Hematopoietic multipotent progenitor cell (in vitro differentiated cells): ENCODE measurements at places on chromosomes 5 and 9. TPM values are rescaled to one million over a fixed set of nuclear protein-coding genes. Genes with fewer than 3 reads are reported as not detected.

Gene C9orf152
- 0.27 TPM for total RNA-seq

Gene PCDHAC2
- total RNA-seq = under 0.01 TPM

Gene PCDHA9
- under 0.01 TPM for total RNA-seq

Gene ANKRD18A
- not detected for total RNA-seq

Gene ANKRD31
- under 0.01 TPM for total RNA-seq

Gene NCS1
- 0.27 TPM for total RNA-seq

Gene MARCOL
- total RNA-seq = not detected

Gene ENHO
- not detected for total RNA-seq

Gene RGMB
- under 0.01 TPM for total RNA-seq

Gene GKAP1
- 1.9 TPM for total RNA-seq

Gene SNX24
- 0.54 TPM for total RNA-seq

Gene SPATA31D1
- total RNA-seq = not detected

Gene MZB1
- 90.8 TPM for total RNA-seq

Gene ODF2
- 29.4 TPM for total RNA-seq

Gene NTRK2
- total RNA-seq = under 0.01 TPM

Gene CCL21
- total RNA-seq = not detected

GRCh38 chr9:26727471-26727870, 165.1 kb downstream of the CAAP1 start:
- no peak for DNase-seq

DNA sequence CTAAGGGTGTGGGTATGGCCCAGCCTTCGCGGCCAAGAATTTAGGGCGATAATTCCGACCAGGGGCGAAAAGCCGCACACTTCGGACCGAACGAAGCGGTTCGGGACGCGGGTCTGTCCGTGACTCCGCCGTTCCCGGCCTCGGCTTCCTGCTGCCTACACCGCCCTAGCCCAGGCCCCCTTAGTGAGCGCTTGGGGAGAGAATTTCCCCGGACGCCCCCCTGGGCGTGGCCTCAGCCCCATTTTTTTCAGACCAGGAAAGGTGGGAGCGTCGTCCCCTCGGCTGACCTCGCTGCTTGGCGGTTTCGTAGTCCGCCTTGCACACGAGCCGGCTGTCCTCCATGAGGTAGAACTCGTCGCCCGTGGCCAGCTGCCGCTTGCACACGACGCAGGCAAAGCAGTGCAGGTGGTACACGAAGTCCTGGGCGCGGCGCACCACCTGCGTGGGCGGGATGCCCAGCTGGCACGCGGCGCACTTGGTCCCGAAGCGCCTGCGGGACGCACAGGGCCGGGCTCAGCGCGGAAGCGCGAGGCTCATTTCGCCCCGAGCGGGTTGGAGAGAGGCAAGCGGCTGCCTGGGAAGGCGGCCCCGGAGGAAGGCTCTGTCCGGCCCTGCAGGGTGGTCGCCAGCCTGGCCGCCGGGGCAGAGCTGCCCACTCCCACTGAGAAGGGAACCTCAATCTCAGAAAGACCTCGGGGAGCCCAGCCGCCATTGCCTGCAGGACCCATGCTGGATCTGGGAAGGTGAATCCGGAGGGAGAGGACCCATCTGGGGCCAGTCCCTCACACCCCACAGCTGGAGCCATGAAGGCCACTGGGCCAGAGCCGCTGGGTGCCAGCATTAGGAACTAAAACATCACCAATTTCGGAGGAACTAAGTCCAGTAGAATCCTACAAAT, 5.3 kb downstream of the LHX3 start:
- no peak for DNase-seq

GRCh38 chr5:176360894-176361436, 599 bp downstream of the KIAA1191 start:
- DNase-seq = no peak

DNA sequence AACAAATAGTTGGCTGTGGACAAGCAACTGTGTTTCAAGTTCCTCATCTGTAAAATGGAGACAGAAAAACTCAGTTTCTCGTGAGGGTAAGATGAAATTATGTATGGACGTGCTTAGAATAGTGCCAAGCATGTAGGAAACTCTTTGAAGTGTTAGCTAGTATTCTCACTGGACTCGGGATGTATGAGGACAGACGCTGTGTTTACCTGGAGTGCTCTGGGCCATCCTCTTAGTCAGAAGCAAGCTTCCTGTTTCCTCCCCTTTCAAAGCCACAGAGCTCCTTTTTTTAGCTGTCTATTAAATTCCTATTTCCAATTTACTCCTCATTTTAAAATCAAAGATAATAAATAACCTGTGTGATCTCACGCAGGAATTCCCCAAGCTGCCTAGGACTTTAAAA, 23.8 kb upstream of the IQGAP2 start:
- DNase-seq = no peak

- DNase-seq = no peak
Observed at GRCh38 chr5:61051267-61051666, 106.3 kb downstream of the NDUFAF2 start.

- no peak for DNase-seq
Observed at GRCh38 chr5:167964529-167964928, 326.9 kb upstream of the WWC1 start.

- no peak for DNase-seq
Observed at GRCh38 chr9:135939351-135940265, 21.6 kb downstream of the UBAC1 start.

GRCh38 chr5:32020946-32021345, 153.2 kb downstream of the GOLPH3 start:
- no peak for DNase-seq

GRCh38 chr9:98159301-98159700, 33.1 kb downstream of the CORO2A start:
- DNase-seq = no peak

- peak; percentile 62 for DNase-seq
Observed at GRCh38 chr5:76958991-76959767, 6.3 kb downstream of the CRHBP start.

DNA sequence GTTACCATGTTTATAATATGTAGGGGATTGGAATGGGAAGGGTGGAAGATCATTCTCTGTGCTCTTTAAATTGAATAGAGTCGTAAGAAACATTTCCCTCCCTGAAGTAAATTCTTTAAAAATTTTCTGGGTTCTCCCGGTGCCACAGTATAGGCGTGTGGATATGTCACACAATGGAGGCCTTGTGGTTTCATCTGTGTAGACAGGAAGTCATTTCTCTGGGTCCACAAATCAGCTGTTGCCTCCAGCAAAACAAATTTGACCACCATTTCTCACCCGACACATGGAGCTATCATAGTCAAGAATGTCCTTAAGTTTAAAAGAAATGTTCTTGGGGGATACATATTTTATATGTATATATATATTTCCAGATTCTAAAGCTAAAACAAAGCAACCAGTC, 17.4 kb downstream of the CEP78 start:
- DNase-seq = no peak

- no peak for DNase-seq
Observed at GRCh38 chr9:98236901-98237487, 18.5 kb downstream of the TBC1D2 start.

- no peak for DNase-seq
Observed at GRCh38 chr9:113995401-113995800, 82.7 kb downstream of the AMBP start.

- no peak for DNase-seq
Observed at GRCh38 chr5:38259062-38259808, 876 bp downstream of the EGFLAM start.

- DNase-seq = no peak
Observed at GRCh38 chr9:132647355-132647754, 22.4 kb downstream of the DDX31 start.

- no peak for DNase-seq
Observed at GRCh38 chr5:157745041-157745456, 1.5 kb downstream of the LSM11 start.

GRCh38 chr5:115455301-115455707, 89.3 kb downstream of the FEM1C start:
- DNase-seq = no peak

GRCh38 chr5:143318270-143318669, 85.2 kb downstream of the NR3C1 start:
- no peak for DNase-seq

DNA sequence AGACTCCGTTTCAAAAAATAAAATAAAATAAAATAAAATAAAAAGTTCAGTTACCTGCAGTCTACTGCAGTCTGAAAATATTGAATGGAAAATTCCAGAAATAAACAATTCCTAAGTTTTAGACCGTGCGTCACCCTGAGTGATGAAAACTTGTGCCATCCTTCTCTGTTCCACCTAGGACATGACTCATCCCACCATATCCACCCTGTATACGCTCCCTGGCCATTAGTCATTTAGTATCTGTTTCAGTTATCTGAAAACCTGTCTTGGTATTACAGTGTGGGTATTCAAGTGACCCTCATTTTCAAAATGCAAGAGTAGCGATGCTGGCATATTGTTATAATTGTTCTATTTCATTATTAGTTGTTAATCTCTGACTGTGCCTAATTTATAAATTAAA, 51.8 kb upstream of the TEX48 start:
- DNase-seq = no peak

DNA sequence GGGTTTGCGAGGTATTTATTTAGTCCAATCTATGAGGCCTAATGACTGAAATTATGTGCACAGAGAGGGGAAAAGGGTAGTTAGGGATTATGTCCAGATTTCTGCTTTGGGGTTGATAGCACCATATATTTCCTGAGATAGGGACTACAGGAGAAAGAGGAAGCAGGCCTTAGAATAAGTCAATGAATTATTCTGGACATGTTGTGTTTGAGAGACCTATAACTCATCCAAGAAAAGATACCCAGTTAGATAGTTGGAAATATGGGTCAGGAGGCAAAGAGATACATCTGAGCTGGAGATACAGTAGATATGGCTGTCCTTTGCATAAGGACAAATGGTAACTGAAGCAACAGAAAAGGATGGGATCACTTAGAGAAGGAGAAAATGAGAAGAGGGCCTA, 53.1 kb downstream of the NR3C1 start:
- DNase-seq = no peak

GRCh38 chr5:134209477-134210245, 16.2 kb downstream of the PPP2CA start:
- no peak for DNase-seq

- DNase-seq = no peak
Observed at GRCh38 chr9:124454296-124454695, 4.0 kb downstream of the ADGRD2 start.

GRCh38 chr5:93497096-93497495, 83.9 kb downstream of the NR2F1-AS1 start:
- no peak for DNase-seq

- no peak for DNase-seq
Observed at GRCh38 chr5:174082286-174082685, 36.8 kb downstream of the NSG2 start.

- no peak for DNase-seq
Observed at GRCh38 chr5:32721626-32722025, 10.5 kb downstream of the NPR3 start.

GRCh38 chr5:149651686-149652085, 70.4 kb downstream of the ARHGEF37 start:
- DNase-seq = peak; percentile 66

GRCh38 chr5:133942614-133943474, 25.6 kb downstream of the C5orf15 start:
- DNase-seq = no peak

- no peak for DNase-seq
Observed at GRCh38 chr9:137682428-137683105, 63.8 kb downstream of the EHMT1 start.

DNA sequence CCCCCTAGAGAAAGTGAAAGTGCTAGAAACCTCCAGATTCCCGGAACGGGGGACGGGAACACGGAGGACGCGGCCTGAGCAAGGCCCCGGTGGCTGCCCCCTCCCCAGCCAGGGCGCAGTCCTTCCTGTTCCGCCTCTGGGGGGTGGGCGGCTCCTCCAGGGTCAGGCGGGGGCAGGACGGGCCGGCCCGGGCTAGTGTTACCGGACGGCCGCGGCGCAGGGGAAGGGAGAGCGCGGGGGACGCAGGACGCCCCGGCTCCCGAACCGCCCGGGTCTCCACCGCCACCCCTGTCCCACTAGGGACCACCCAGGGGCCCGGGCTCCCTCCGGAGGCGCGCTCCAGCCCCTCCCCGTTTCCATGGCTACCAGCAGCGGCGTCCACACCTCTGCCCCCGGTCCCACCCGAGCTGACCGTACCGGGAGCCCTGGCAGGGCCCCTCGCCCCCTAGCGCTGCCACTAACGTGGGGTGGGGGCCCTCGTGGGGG, 579 bp downstream of the SLC12A7 start:
- no peak for DNase-seq

DNA sequence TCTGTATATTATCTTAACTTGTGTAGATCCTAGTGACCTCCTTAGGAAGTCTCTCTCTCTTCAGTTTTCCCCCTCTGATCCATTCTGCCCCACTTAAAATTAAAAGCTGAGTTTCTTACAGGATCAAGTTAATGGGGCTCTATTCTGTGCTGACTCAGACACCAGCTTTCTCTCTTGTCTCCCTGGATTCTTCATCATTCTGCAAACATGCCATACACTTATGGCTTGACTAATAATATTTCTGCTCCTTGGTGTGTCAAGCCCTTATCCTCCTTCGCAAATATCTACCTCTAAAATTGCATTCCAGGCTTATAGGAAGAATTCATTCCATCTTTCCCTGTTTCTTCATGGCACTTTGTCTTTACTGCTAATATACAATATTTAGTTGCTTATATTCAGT, 18.1 kb downstream of the LRRC70 start:
- no peak for DNase-seq
